ENCODE measurements at places on chromosomes 6 and 20.

DNA sequence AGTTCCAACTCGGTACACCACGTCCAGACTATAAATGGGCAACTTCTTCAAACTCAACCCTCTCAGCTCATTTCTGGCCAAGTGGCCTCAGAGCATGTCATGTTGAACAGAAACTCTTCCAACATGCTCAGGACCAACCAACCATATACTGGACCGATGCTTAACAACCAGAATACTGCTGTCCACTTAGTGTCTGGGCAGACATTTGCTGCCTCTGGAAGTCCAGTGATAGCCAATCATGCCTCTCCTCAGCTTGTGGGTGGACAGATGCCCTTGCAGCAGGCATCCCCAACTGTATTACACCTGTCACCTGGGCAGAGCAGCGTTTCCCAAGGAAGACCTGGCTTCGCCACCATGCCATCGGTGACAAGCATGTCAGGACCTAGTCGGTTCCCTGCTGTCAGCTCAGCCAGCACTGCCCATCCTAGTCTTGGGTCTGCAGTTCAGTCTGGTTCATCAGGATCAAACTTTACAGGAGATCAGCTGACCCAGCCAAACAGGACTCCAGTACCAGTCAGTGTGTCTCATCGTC, 47.8 kb downstream of the BICRAL start:
- DNase-seq, result no peak

DNA sequence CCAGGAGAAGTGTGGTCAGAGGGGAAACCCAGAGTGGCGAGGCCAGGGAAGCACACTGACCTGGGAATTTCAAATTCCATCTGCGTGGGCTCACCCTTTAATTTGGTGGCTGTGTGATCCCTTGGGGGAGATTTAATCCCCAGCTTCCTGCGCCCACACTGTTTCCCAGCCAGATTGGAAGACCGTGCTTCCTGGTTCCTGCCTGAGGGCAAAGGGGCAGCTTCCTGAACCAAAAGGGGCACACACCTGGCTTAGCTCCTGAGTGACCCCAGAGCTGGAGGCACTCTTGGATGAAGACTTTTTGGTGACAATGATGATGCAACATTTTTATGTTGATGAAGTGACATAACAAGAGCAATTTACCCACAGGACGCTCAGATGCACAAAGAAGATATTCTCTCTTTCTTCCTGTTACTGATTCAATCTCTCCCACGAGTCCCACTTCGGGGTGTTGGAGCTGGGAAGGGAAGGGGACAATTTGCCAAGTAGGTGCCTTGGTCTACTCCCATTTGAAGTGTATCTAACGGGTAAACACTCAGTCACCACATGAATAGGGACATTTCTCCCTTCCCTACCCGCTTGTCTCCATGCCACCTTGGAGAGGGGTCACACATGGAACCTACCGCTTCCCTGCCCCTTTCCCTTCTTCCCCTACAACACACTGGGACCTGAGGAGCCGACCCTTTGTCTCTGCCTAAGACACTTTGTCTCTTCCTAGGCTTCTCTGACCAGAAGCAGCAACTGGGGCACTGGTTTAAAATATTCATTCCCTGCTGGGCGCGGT, 28.6 kb upstream of the CDKN1A start:
- DNase-seq, result no peak

- no peak for DNase-seq
These were observed 43.1 kb downstream of the ALDH5A1 start for GRCh38 chr6:24537771-24538385.

DNA sequence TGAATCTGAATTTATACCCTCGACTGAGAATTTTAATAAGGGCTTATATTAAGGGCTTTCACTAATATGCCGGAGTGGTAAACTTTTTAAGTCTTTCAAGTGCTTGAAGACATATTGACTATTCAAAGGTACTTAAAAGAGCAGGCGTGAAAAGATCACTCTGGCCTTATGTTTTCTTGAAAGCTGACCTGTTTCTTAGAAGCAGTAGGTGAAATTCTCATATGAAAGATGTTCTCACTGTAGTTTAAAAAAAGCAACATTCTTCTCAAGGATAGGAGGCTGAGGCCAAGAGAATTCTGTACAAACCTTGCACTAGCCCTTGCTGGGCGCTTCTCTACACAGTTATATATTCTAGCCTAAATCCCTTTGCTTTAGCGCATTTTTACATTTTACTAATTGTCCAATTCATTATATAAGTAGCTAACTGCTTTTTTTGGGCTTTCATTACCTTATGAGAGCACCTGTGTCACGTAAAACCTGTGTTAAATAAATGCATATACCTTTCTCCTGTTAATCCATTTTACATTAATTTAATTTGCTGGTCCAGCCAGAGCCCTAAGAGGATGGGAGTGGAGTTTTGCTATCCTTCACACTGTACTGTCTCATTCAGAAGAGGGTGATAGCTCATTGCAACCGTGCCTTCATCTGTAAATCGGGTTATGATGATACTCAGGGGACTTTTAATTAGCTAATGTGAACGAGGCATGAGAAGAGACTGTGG, 59.6 kb upstream of the HFE start:
- no peak for DNase-seq

- DNase-seq, result no peak
These were observed 12.4 kb downstream of the GRM1 start for GRCh38 chr6:146041282-146041681.

DNA sequence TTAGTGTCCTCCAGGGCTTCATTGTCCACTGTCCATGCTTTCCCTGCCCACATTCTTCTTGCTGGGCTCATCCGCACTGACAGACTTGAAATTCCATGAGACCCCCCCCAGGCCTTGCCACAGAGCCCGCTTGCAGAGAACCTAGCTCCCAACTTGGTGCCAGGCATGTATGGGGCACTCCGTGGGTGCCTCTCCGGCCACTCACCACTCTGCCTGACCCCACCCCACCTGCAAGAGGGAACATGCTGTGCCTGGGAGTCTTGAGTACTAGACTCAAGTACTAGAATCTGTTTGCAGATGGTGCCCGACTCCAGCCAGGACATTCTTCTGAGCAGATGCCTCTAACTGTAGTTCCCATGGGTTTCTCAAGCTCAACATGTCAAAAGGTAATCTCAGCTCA, 47.9 kb downstream of the TRERF1 start:
- no peak for DNase-seq

DNA sequence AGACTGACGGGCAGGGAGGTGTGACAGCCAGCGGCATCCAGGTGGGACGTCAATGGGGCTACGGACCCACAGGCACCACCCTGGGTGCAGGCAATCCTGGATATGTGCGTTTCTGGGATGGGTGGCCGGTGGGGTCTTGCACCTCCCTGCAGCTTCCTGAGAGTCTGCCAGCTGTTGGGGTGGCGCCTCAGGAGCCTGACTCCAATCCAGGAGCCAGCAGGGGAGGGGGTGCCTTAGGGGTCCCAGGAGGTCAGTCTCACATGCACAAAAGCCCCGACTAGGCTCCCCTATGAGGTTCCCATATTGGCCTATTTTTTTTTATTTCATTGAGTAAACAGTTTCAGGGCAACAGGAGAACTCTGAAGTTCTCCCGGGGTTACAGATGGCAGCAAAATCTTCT, 73.3 kb downstream of the GINS1 start:
- no peak for DNase-seq

- no peak for DNase-seq
These were observed 58.2 kb upstream of the BCLAF1 start for GRCh38 chr6:136347847-136348246.

DNA sequence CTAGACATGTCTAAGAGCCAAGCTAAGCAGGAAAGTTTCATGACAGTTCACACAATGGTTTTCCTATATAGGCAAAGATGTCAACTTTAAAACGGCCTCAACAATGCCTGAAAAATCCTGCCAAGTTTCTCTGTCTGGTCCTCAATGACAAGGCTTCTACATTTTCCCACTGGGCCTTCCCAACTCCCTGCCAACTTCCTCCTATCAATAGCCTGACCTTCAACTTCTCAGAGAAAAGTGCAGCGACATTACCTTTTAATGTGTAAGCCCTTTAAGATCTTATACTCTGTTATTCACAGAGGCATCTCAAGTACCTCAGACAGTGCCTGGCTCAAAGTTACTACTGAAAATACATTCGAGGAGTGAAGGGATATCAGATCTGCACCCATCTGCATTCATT, 56.2 kb upstream of the BTBD3 start:
- no peak for DNase-seq

DNA sequence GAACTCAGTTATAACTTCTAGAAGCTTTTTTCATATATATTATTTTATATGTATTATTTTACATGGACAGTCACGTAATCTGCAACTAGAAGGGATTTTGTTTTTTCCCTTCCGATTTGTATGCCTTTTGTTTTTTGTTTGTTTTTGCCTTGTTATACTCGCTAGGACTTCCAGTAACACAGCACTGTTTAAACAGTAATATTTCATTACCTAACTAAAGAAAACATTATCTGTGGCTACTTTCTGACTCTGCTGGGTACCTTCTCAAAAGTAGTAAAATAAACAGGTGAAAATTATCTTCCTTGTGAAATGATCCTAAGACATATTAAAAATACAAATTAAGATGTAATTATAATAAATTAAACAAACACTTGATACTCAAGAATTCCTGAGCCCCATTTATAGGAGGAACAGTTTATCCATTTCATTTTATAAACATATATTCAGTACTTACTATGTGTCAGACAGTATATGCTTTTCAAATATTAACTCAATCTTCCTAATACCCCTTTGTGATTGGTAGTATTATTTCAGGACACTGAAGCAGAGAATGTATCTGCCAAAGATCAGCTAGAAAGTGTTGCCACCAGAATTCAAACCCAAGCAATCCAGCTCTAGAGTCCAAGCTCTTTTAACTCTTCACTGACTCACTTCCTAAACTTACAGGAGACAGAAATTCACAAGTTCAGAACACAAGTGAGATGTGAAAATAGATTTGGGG, 65.3 kb downstream of the MAP3K5 start:
- no peak for DNase-seq

DNA sequence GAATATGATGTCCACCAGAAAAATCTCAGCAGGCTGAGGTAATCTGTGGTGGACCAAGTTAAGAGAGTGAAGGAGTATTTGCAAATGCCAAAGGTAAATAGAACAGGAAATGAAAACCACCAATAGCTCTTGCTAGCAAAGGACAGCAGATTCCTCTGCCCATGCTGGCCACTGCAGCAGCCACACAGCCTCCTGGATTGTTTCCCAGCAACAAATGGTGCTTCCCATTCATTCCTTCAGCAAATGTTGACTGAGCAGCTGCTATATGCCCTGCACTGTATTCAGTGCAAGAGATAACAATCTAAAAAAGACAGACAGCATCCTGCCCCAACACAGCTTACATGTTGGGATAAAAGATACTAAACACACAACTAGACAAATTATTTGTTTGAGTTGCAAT, 11.0 kb downstream of the ROS1 start:
- DNase-seq, result no peak

All from NCI-H2107 (cell line).